Type B pancreatic cell (in vitro differentiated cells): ENCODE measurements at places on chromosomes 12 and 14.

DNA sequence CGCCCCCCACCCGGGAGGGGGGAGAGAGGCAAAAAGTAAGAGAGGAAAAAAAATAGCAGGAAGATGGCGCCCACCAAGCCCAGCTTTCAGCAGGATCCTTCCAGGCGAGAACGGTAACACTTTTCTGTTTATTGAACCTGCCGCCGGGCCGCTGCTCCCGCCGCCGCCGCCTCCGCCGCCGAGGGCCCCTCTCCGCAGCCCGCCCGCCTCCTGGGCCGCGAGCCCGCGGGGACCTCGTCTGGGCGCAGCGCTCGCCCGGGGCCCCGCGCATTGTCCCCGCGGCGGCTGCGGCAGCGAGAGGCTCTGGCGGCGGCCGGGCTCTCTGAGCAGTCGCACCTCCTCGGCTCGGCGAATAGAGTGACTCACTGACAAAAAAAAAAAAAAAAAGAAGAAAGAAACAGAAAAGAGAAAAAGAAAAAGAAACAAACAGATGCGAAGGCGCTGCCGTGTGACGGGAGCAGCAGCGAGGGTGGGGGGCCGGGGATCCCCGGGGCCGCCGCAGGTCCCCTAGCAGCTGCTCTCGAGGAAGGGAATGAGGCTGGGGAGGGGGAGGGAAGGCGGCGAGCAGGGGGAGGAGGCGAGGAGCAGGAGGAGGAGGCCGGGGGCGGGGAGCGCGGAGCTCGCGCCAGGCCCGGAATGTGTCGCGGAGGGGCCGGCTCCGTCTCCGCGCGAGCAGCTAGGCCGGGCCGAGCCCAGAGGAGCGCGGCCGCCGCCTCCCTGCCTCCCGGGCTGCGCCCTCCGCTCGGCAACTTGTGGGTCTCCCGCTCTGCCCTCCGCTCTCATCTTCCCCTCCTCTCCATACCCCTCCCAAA lies 781 bp downstream of the NPAS3 start:
- DNase-seq = peak; percentile 82
- peak overlapping the region; percentile 89 for H3K27ac ChIP-seq
- peaks cover 72% of the 10 kb centered on the region for H3K27me3 ChIP-seq
- peak overlapping the region; percentile 92 for H3K4me3 ChIP-seq
- peaks cover 11% of the 10 kb centered on the region for H3K4me1 ChIP-seq
- peaks cover 3% of the 10 kb centered on the region for H3K36me3 ChIP-seq

DNA sequence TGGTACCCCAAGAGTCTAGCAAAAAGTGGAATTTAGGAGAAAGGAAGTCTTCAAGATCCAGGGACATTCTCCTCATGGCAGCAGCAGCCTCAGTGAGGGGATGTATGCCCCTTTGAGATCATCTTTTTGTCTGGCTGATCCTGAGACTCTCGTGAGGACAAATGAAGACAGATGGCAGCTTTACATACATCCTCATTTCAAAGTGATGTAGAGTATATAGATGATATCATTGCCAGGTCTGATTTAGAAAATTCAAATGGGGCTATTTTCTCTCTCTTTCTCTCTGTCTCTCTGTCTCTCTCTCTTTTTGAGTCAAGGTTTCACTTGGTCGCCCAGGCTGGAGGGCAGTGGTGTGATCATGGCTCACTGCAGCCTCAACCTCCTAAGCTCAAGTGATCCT lies 61.5 kb downstream of the E2F7 start:
- DNase-seq = no peak
- H3K4me1 ChIP-seq = no peaks in the 10 kb centered on the region
- peaks cover 4% of the 10 kb centered on the region for H3K27me3 ChIP-seq
- no peaks in the 10 kb centered on the region for H3K36me3 ChIP-seq
- no peak overlapping the region for H3K27ac ChIP-seq

GRCh38 chr14:48107646-48108045 lies 432.2 kb upstream of the MDGA2 start:
- no peaks in the 10 kb centered on the region for H3K27me3 ChIP-seq
- DNase-seq = no peak
- no peak overlapping the region for H3K27ac ChIP-seq
- H3K4me1 ChIP-seq = no peaks in the 10 kb centered on the region

DNA sequence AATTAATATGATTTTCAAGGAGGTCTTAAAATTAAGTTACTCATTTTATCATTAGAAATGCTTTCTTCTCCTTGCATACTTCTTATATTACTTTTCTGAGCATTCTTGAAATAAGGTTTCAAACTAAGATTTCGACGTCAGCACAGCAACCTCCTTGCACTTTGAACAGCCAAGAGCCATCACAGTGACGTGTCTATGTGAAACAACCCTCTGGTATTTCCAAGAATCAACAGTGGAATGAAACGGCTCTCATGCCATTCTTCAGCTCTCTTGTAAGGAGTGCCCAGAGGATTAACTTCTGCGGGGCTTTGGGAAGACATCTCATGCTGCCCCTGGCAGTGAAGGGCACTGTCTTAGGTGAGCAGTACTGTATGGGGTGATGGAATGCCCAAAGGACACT lies 109.2 kb downstream of the EFCAB11 start:
- H3K36me3 ChIP-seq = peaks cover 8% of the 10 kb centered on the region
- H3K4me3 ChIP-seq = no peak overlapping the region
- no peaks in the 10 kb centered on the region for H3K27me3 ChIP-seq
- H3K27ac ChIP-seq = no peak overlapping the region

- no peaks in the 10 kb centered on the region for H3K27me3 ChIP-seq
- H3K4me3 ChIP-seq = no peak overlapping the region
- no peak overlapping the region for H3K27ac ChIP-seq
- H3K36me3 ChIP-seq = no peaks in the 10 kb centered on the region
Observed at GRCh38 chr12:52531566-52532300, 11.5 kb upstream of the KRT5 start.

GRCh38 chr12:50508970-50509663 lies 4.3 kb downstream of the DIP2B start:
- no peak overlapping the region for H3K4me3 ChIP-seq
- no peaks in the 10 kb centered on the region for H3K27me3 ChIP-seq
- H3K27ac ChIP-seq = peak overlapping the region; percentile 54
- H3K36me3 ChIP-seq = peaks cover under 1% of the 10 kb centered on the region
